Activated T-cell treated with anti-CD3 and anti-CD28 coated beads, Interleukin-2, amount 50 U/mL, for 24 hours (primary cell): ENCODE measurements at places on chromosomes 11 and 22.

DNA sequence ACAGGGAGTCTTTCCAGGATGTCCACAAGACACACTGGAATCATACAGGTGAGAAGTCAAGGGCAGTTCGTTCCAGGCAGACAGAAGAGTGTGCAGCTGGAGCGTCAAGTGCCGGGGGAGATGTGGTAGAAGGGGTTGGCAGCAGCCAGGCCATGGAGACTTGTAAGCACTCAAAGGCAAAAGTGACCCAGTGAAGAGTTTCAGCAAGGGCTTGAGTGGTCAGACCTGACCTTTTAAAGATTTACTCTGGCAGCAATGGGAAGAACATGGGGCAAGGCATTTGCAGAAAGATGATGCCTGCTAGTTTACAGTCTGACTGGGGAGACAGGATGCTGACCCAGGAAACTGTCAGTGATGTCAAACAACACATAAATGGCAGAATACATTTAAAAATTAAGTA is 29.0 kb downstream of the P4HA3 start:
- DNase-seq: no peak

DNA sequence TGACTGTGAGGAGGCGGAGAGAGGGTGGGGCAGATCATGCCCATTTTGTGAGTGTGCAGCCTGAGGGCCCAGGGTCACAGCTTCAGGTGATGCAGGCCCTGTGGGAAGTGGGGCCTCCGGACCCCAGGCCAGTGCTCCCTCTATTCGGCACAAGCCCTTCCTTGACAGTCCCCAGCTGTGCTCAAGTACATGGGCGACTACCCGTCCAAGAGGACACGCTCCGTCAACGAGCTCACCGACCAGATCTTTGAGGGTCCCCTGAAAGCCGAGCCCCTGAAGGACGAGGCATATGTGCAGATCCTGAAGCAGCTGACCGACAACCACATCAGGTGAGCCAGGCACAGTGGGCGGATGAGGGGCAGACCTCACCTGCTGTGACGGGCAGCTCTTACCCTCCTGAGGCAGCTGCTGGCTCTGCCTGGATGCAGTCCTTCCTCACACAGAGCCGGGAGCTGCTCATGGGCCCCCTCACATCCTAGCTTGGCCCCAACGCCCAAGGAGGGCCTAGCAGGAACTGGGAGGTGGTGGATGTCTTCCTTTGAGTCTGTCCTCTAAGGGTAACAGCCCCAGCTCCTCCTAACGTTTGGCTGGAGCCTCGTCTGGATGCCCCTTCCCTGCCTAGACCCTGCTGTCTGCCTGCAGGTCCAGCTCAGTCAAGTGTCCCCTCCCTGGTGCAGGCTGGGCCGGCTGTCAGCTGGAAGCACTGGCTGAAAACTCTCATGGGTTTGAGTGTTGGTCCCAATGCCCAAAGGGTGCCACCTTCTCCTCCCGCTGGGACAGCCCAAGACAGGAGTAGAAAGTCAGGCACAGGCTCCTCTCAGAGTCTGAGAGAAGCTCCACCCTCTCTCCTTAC is 76.1 kb downstream of the MYO7A start:
- no peak for DNase-seq

DNA sequence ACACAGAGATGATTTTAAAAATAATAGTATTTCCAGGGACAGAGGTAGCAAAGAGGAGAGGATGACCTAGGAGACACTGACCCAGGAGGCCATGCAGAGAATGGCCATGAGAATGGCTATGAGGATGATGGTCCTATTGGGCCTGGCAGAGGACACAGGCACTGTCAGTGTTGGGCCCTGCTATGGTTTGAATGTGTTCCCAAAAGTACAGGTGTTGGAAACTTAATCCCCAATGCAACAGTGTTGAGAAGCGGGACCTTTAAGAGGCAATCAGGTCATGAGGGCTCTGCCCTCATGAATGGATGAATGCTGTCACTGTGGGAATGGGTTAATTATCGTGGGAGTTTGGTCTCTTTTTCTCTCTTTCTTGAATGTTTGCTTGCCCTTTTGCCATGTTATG is 61.6 kb downstream of the KCNC1 start:
- DNase-seq: no peak

DNA sequence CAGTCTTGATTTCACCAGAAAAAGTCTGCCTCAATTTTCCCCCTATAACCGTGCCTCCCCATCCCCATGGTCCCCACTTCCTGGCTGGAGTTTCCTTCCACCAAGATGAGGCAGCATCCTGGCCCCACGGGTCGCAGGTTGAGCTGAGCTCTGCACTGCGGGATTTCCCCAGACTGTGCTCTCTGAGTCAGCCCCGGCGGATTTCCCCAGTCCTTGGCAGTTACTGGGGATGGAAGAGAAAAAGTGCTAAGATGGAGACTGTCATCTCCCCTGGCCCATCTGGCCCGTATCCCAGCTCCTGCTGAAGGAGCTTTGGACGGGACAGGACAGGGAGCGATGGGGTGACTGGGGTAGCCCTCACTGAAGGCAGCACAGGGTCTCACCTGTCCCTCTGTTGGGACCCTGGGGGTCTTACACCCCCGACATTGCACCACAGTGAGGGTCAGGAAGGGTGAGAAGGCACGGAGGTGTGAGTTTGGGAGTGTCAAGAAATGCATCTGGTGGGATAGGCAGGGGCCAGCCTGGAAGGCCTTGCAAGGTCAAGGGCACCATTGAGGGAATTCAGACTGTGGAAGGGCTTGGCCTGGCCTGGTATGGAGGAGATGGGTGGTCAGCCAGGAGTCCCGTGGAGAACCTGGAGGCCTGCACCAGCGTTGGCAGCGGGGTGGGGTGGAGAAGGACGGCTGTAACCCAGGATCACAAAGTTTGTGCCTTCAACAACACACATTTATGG is 36.5 kb downstream of the NADSYN1 start:
- DNase-seq: peak; percentile 67

GRCh38 chr11:57357856-57358255 is 19.7 kb downstream of the P2RX3 start:
- DNase-seq: no peak

DNA sequence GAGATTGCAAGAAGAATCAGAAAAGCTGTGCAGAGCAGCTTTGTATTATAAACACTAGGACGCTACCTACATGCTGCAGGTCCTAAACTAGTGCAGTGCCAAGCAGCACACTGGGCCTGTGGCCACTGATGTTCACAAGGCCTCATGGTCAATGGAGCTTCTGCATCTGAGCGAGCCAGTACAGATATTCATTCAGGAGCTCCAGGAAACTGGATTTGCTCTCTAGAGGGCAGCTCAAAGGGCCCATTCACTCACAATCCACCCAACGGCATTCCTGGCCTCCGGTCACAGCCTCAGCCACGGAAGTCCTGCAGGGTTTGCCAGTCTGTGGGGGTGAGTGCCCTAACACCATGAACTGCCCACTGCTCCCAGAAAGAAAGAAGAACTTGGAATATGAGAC is 5.8 kb upstream of the TBC1D10A start:
- no peak for DNase-seq

- no peak for DNase-seq
Observed at GRCh38 chr22:28768701-28769393, 3.6 kb upstream of the CCDC117 start.

DNA sequence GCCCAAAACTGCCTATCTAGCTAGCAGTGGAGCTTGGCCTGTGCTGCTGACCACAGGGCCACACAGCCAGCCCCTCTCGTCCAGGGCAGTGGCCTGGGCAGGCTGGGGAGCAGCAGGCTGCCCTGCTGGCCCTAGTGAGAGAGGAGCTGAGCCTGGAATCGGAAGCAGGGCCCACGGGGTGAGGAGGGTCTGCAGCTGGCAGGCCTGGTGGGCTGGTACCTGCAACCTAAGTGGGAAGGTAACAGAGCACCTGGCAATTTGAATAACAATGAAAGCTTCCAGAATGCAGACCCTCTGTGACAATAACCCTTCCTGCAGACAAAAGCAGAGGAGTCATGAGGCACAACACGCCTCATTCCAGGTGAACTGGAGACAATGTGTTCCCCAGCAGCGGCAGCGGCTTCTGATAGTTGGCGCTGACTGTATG is 31.8 kb upstream of the RFPL3 start:
- DNase-seq: no peak

GRCh38 chr11:35237860-35238715 is 99.1 kb downstream of the CD44 start:
- no peak for DNase-seq

DNA sequence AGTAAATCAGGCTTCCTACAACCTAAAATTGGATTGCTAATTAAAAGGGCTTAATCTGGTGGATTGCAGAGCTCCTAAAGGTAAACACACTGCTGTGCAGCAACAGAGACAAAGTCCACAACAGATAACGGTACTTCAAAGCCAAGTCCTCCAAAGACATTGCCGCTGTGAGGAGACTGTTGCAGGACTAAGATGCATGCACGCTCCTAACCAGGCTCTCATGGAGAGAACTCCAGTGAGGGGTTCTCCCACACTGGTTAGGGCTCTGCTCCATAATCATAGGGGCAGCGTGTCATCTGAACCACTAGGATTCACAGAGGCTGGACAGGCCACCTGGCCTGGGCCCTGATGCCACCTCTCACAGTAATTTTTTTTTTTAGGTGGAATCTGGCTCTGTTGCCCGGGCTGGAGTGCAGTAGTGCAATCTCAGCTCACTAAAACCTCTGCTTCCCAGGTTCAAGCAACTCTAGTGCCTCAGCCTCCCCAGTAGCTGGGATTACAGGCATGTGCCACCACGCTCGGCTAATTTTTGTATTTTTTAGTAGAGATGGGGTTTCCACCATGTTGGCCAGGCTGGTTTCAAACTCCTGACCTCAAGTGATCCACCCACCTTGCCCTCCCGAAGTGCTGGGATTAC is 56.9 kb upstream of the ARFGAP3 start:
- no peak for DNase-seq

DNA sequence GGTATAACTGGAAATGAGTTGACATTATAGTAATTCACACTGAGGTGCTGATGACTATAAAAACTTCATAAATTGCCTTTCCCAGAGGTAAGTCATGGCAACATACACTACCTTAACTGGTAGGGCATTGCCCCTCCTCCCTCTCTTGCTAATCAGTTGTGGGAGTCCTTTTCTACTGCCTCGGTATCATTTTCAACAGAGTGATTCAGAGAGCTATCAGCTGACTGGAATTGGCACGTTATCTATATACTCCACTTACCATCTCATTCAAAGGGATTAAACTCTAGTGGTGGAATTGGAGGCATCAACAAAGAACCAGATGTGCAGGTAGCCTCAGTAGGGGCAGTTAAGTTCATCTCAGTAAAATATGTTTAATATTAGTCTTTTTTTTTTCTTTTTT is 8.0 kb upstream of the NUP160 start:
- no peak for DNase-seq

GRCh38 chr11:116485425-116485824 is 287.4 kb downstream of the BUD13 start:
- no peak for DNase-seq

GRCh38 chr11:71212871-71213559 is 39.4 kb downstream of the SHANK2 start:
- DNase-seq: no peak

GRCh38 chr11:62542111-62542745 is 4.4 kb downstream of the AHNAK start:
- no peak for DNase-seq

- DNase-seq: no peak
Observed at GRCh38 chr11:45538939-45539338, 126.5 kb downstream of the CHST1 start.

DNA sequence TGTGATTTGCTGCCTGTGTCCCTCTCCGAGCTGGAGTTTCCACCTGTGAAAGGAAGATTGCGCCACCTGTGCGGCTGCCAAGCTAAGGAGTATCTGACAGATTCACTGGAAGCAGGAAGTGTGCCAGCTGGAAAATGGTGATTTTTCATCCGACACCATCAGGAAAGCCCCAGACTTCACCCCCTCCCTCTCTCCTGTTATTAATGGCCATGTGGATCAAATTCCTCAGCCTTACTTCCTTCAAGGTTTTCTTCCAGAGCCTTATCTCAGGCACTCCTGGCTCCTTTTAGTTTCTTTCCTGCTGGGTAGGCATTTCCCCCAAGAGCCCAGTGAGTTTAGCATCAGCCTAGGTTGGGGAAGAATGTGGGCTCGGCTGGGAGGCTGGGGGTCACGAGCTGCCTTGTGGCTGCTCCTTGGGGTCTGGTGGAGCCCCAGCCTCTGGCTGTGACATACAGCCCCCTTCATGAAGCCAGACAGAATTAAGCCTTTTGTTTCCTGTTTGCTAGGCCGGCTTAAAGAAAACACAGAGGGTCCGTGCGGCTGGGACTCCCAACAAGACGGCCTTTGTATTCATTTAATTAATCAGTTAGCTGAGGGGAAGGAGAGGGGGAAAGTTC is 37.1 kb downstream of the PKNOX2 start:
- DNase-seq: no peak

- DNase-seq: no peak
Observed at GRCh38 chr11:114262681-114263512, 33.3 kb upstream of the NNMT start.

DNA sequence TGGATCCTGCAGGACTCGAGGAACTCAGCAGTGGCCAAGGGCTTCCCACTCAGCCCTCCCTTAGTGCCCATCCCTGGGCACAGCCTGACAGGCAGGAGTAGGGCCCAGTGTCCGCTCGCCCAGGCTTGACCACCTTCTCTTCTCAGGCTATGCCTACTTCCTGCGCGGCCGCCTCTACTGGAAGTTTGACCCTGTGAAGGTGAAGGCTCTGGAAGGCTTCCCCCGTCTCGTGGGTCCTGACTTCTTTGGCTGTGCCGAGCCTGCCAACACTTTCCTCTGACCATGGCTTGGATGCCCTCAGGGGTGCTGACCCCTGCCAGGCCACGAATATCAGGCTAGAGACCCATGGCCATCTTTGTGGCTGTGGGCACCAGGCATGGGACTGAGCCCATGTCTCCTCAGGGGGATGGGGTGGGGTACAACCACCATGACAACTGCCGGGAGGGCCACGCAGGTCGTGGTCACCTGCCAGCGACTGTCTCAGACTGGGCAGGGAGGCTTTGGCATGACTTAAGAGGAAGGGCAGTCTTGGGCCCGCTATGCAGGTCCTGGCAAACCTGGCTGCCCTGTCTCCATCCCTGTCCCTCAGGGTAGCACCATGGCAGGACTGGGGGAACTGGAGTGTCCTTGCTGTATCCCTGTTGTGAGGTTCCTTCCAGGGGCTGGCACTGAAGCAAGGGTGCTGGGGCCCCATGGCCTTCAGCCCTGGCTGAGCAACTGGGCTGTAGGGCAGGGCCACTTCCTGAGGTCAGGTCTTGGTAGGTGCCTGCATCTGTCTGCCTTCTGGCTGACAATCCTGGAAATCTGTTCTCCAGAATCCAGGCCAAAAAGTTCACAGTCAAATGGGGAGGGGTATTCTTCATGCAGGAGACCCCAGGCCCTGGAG is 3.3 kb upstream of the SMARCB1 start:
- DNase-seq: no peak

GRCh38 chr11:117815262-117815803 is 9.2 kb downstream of the FXYD2 start:
- DNase-seq: peak; percentile 76

GRCh38 chr11:38593649-38594048 is 1995.6 kb upstream of the RAG2 start:
- DNase-seq: no peak
